Pulmonary artery endothelial cell (primary cell): ENCODE measurements at places on chromosomes 6 and 20. TPM values are rescaled to one million over a fixed set of nuclear protein-coding genes. Genes with fewer than 3 reads are reported as not detected.

DNA sequence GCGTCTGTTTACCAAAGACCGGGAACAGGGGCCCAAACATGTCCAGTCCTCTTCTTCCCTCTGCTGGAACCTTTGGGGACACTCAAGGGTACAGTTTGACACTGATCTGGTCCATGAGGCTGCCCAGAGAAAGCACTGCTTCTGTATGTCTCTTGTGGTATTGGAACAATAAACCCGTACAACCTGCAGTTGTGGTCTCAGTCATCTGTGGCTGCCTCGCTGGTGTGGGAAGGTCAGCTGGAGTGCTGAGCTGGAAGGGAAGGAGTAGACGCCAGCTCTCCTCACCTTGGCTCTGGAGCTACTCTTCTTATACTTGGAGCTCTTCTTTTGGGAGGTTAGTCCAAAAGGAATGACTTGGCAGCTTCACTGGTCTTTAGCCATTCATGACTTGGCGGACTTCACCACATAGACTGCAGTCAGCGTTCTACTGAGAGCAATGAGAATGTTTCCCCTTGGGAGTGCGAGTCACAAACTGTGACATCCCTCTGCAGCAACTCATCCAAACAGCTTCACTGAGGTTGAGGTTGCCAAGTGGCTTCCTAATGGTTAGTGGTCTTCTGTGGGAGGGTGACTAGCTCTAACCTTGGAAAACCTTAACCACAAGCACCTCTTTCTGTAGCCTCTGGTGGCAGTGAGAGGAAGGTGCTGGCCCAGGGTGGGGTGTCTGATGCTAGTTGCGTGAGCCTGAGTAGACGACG, 81.2 kb downstream of the ASXL1 start:
- no peak for DNase-seq

DNA sequence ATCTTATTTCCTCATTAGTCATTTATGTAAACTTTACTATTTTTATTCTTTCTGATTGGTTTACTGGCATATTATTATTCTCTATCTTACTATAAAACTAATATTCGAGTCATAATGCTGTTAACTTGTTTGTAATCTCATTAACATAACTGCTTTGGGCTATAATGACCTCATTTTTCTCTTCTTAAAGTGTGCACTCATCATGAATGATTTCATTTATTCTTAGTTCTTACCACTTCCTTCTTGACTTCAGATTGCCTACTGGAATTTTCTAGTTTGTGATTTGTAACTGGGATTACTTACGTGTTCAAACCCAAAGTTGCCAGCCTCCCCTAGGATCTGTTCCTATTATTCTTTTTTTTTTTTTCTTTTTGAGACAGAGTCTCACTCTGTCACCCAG, 91.8 kb upstream of the TNFAIP3 start:
- no peak for DNase-seq

- no peak for DNase-seq
These were observed 313.3 kb downstream of the RNGTT start for GRCh38 chr6:88650029-88650619.

- no peak for DNase-seq
These were observed 5.9 kb downstream of the TMEM63B start for GRCh38 chr6:44133003-44133931.

- DNase-seq: no peak
These were observed 113.7 kb upstream of the JARID2 start for GRCh38 chr6:15132167-15132566.

DNA sequence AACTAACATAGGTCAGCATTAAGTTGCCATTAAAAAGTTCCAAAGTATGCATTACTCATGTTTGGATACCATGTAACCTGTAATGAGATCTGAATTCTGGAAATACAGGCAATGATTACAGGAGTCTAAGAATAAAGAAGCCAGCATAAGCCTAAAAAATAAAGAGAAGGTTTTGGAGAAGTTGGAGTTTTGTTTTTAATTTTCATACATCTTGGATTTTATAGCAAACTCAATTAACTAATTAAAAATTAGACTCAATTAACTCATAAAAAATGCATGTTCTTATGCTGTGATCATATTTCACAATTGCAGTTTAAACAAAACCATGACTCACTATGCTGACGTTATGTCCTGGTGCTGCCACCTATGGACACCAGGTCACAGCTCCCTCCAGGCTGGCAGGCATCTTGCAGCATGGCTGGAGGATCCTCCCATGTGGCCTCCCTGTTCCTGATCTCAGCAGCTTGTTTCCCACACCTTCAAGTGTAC, 648.8 kb upstream of the AGPAT4 start:
- no peak for DNase-seq

DNA sequence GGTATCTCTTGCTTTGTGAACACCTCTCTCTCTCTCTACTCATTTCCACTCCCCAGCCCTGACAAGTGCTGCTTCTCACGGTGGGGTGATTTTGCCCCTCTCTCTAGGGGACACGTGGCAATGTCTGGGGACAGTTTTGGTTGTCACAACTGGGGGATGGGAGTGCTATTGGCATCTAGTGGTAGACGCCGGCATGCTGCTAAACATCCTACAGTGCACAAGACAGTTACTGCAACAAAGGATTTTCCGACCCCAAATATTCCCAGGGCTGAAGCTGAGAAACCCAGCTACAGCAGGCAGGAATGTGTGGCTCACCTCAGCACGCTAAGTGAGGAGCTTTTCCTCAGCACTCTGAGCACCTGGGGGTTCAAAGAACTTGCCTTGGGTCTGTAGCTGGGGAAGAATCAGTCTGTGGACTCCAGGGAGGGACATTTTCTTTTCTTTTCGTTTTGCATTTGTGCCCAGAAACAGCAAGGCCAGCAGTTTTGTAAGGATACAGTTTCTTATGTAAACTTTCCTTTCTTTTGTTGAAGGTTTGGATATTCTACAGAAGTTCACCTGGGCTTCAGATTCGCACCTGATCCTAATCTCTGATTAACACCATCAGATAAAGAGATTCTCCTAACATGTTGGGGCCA, 246.9 kb upstream of the ZFP64 start:
- DNase-seq: no peak

DNA sequence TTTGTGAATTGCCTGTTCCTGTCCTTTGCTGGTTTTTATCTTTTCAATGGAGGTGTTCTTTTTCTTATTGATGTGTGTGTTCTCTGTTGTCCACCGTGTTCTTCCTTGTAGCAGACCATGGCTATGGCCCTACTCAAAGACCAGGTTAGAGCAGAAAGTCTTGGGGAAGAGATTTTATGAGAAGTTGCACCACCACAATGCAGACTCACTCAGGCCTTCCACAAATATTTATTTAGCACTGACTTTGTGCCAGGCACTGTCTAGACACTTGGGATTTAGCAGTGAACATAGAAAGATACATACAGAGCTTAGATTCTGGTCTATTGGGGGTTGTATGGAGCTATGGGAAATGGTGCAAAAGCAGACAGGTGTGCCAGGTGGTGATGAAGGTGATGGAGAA, 98.8 kb downstream of the DTD1 start:
- DNase-seq: no peak

- no peak for DNase-seq
These were observed 215.2 kb downstream of the TAF4 start for GRCh38 chr20:61850457-61850856.

- no peak for DNase-seq
These were observed 729 bp upstream of the ZHX3 start for GRCh38 chr20:41318271-41318649.

DNA sequence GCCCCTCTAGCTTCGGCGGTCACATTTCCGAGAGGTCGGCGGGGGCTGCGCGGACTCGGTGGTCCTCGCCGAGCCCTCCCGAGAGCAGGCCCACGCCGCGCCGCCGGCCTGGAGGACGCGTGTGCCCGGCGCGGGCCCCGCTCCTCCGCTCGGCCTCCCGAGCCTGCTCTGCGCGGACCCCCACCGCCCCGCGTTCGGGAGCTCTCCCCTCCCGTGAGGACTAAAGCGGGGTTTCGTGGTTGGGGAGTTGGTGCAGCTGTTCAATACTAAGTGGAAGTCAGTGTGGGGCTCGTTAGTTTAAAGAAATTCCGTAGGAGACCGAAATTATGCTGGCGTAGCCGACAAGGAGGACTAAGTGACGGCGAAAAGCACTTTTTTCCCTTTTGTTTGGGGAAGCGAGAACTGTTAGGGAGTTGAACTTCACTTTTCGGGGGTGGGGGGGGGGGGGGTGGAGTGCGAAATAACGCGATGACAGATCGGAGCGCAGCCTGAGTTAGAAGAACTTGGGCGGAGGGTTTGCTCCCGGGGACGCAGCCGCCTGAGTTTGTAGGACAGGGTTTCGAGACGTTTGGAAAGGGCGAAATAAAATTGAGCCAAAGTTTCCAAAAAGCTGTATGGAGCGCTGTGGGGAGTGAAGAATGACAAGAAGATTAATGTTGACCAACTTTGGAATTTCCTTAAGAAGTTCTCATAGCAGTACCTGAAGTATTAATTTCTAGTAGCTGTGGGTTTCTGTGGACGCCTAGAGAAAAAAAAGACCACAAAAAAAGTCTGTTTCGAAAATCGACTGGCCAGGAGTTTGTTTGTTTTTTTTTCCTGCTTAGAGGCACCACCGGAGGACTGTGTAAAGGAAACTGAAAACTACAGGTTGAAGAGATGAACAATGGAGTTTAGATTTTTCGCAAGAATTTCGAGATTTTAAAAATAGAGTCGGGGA, 1.4 kb downstream of the QKI start:
- no peak for DNase-seq

GRCh38 chr6:170372380-170373325, 66.1 kb downstream of the FAM120B start:
- DNase-seq: no peak

- no peak for DNase-seq
These were observed 46.3 kb downstream of the OR2B2 start for GRCh38 chr6:27865850-27866356.

DNA sequence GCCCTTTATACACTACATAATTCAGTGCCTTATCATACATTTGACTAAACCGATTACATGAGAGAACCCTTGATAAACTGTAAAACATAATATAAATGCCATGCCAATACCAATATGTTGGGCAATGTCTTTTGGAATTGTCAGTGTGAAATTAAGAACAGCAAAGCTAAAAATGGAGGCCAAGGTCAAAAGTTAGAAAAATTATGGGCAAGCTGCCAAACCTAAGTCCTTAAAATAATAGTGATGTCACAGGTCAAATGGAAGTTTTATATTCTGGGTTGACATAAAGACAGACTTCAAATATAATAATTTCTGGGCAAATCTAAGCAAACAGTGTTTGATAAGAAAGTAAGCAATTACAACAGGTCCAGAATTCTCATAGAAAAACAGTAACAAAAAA, 696.7 kb downstream of the RNF144B start:
- no peak for DNase-seq

- DNase-seq: no peak
These were observed 35.3 kb upstream of the PTGIS start for GRCh38 chr20:49603209-49603627.

DNA sequence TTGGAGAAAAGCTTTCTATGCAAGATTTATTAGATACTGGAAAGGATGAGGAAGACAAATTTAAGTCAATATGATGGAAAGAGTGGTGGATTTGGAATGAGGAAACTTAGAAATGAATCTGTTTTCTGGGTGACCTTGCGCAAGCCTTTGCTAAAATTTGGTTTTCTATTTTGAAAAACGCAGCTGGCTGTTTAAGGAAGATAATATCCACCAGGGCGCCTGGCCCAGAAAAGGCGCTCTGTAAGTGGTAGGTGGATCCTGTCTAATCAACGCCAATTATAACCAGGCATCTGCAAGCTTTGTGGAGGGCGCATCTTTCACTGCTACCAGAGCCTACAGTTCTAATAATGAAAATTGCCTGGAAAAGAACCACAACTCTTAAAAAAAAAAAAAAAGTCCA, 398 bp upstream of the SPATS1 start:
- no peak for DNase-seq

DNA sequence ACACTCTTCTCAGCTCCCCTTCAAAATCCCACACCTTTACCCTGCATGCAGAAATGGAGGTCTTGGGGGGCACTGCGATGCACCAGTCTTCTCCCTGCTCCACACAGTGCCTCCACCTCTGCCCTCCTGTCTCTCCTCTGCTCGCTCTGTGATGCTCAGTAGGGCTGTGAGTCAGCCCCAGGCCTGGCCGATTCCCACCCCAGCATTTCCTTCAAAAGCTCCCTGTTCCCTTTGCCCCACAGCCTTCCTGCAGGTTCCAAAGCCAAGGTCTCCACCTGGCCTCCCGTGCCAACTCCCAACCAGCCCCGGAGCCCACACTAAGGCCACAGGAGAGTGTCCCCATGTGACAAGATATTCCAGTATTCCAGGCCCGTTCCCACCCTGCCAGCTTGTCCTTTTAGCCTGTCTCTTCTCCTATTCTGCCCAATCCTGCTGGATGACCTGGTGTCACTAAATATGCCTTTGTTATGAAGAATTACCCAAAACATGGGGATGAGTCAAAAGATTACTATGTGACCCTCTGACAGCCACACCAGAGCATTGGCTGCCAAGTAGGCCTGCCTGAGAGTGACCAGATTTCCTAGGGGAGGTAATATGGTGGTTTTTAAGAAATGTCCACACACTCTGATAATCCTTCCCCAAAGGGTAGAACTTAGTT, 118.9 kb upstream of the NXT1 start:
- no peak for DNase-seq

DNA sequence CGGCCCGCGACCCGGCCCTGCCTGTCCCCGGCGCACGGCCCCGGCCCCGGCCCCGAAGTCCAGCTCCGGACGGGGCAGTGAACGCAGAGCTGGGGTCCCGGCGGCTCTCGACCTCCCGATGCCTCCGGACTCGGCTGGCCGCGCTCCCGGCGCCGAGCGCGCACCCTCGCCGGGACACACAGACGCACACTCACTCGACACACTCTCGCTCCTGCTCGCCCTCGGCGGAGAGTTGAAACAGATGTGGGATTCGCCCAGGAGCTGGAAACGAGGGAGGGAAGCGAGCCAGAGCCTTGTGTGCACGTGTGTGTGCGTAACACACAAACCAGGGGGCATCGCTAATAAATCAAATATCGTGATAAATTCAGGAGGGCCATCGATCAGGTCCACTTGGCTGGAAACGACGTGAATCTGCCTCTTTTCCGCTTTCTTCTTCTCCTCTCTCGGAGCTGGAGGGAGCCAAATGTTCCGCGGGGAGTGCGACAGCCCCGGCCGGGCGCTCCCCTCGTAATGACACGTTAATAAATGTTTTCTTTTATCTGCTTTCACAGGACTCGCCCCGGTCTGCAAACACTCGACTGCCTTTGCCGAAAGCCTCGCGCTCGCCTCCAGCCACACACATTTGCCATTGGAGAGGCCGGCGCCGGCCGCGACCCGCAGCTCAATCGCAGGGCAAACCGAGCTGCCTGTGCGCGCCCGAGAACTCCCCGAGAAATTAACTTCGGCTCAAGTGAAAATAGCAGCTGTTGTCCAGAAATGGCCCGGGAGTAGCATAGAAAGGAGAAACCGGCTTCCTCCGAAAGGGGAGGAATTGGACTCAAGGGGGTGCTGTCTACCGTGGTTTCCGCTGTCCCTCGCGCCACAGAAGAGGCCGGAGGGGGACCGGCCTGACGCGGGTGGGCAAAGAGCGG, 828 bp upstream of the SULF2 start:
- peak; percentile 48 for DNase-seq

GRCh38 chr20:15675813-15676484, 897.3 kb downstream of the KIF16B start:
- no peak for DNase-seq

GRCh38 chr6:41557335-41557734, 11.2 kb downstream of the FOXP4 start:
- DNase-seq: no peak

GRCh38 chr6:56263596-56264315, 16.4 kb upstream of the COL21A1 start:
- no peak for DNase-seq

GRCh38 chr6:46893648-46894047, 28.1 kb downstream of the ADGRF5 start:
- DNase-seq: no peak

LY6G6C gene
- not detected in 2 replicates for total RNA-seq

WFDC2 gene
- total RNA-seq: not detected in 2 replicates

OR2H2 gene
- total RNA-seq: not detected in 2 replicates

PRICKLE4 gene
- 0.67 and 1.1 TPM in 2 replicates for total RNA-seq

NHLRC1 gene
- total RNA-seq: 2.0 and 2.2 TPM in 2 replicates

LHFPL5 gene
- not detected in 2 replicates for total RNA-seq
